Fibroblast of villous mesenchyme (primary cell): ENCODE measurements at places on chromosomes 6 and 20. TPM values are rescaled to one million over a fixed set of nuclear protein-coding genes. Genes with fewer than 3 reads are reported as not detected.
A peak's percentile ranks its signal among the peaks of the same experiment; 100 is the strongest.

DNA sequence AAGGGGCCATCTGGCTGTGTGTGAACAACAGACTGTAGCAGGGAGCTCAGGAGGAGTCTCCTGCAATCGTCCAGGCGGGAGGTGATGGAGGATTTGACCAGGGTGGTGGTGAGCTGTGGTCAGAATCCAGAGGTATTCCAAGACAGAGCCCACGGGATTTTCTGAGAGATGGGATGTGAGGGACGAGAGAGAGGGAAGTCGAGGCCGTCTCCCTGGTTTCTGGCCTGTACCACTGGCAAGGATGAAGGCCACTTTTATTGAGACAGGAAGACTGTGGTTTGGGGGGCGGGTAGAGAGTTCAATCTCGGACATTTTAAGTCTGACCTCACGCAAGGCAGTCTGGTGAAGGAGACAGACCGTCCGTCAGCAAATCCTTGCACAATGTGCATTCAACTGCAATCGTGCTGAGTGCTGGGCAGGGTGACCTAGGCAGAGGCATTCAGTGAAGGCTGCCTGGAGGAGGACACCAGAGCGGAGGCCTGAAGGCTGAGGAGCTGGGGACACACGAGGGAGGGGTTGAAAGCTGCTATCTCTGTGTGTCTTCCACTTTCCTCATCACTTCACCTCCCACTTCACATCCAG, 53.9 kb downstream of the PREX1 start:
- DNase-seq: peak; percentile 33

- DNase-seq: no peak
Measured at GRCh38 chr6:69866351-69866769, at the start of gene COL19A1. TSS of gene COL19A1 (plus strand) at chr6:69866556. CDS start at chr6:69879568, 13,012 bp downstream.

DNA sequence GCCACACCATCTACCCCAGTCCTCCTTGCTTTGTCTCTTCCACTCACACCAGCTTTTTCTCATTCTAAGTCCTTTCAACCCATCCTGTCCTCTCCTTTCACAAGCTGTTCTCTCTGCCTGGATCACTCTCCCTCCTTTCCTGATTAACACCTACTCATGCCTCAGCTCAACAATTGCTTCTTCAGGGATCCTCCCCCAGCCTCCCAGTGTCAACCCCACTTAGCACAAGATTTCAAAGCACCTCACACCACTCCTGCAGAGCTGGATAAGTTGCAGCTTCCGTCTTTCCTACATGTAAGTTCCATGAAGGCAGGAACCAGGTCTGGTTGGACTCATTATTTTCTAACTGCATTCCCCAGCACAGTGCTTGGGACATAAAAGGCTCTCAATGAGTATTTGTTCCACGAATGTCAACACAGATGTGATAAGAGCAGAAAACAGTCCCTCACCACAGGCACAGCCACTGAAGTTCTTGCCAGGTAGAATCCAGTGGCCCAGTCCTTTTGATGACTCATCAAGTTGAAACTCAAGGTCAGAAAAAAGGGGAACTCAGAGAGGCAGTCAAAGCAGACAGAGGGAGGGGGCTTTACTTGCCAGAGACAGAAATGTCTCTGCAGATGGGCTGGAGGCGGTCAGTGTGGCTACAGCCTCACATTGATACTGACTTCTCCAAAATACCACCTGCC, 193.4 kb upstream of the PRDM1 start:
- no peak for DNase-seq

DNA sequence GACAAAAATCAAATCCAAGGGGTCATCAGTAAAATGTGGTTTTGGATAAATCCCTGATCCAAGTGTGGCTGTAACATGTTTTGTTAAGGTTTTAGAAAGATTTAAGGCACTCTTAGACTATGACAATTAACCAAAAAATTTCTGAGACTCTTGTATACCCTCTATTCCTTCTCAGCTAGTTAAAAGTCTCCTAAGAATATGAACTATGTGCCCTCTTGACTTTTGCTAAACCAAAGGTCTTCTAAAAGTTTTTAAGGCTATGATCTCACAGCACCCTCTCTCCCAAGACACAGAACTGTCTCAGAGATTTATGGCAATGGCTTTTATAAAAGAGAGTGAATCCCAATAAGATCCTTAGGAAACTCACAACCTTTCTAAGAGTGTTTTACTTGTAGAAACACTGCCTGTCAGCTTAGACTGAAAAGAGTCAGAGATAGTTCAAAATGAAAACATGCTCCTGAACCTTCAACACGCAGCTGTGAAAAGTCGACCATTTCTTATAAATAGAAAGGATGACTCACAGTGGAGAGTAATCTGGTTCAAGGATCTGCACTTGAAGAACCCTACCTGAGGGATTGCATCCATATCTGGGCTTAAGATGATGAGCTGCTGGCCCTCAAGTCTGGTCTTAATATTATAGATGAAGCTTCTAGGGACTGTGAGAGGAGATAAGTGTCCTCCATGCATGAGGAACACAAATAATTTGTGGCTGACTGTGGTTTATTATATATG, 388.4 kb upstream of the GJE1 start:
- peak; percentile 10 for DNase-seq

- no peak for DNase-seq
Measured at GRCh38 chr6:12112540-12113189, 100.6 kb downstream of the HIVEP1 start.

Gene PRDM13
- total RNA-seq: not detected in 2 replicates
